ENCODE measurements at places on chromosomes 11 and 22. TPM values are rescaled to one million over a fixed set of nuclear protein-coding genes. Genes with fewer than 3 reads are reported as not detected.

SLC16A8 gene
- not detected for total RNA-seq

ABCC8 gene
- total RNA-seq = 5.1 TPM

SCGB1D4 gene
- total RNA-seq = not detected

TBX10 gene
- total RNA-seq = 12.9 TPM

GRM5 gene
- total RNA-seq = not detected

ADAMTS8 gene
- 0.40 TPM for total RNA-seq

TRIM51 gene
- total RNA-seq = not detected

NEFH gene
- total RNA-seq = 0.12 TPM

PPFIBP2 gene
- 63.5 TPM for total RNA-seq

GP1BB gene
- 0.40 TPM for total RNA-seq

DNA sequence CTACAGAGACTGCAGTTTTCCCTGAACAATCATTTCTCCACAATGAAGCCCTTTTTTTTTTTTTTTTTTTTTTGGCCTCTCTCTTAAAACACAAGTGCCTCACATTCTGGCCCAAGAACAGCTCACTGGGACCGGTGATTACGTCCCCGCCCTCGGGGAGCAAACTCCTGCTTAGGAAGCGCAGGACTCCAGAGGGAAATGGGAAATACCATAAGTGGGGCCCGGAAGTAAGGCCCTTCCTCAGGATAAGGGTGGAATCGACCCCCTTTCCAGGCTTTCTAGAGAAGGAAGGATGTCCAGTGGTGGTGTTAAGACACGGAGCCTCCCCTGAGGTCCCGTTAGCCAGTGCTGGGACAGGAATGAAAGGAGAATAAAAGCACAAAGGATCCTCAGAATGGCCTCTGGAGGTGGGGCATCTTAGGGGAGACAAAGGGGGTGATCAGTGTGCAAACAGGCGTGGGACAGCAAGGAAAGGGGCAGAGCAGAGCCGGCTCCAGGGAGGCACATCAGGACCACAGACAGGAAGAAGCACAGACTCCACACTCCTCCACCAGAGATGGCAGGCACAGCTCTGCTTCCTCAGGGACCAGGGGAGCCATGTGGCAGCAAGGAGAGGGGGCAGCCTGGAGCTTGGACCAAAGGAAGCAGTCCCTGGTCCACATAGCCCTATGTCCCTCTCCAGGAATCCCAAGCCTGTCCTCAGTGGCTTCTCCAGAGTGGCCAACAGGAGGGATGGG is 61.3 kb downstream of the CHST1 start:
- no peak for DNase-seq

DNA sequence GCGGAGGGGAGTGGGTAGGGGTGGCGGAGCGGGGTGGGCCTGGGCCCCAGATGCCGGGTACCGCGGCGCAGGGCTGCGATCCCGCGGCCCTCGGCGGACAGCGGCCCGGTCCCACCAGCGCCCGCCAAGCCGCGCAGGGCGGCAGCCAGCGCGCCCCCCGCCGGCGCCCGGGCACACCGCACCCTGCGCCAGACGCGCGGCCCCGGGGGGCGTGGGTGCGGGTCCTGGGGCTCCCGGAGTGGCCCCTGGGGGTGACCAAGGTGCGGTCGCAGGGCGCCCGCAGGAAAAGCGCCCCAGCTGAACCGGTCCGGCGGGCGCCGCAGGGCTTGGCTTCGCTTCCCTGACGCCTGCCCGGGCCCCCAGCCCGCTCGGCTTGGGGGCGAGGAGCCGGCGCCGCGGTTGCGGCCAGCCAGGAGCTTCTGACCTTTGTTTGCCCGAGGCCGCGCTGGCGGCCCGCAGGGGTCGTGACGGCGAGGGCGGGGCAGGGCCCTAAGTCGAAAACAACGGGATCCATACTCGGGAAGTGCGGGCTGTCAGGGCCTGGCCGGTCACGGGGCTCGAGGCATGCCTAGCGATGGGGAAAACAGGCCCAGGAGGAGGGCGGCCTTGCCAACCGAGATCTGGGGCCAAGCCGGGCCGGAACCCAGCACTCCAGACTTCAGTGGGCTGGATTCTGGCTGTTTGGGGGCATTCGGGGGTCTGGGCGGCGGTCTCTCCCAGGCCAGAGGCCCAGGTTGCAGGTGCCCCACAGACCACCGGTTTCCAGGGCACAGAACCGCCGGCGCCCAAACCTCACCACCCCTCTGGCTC is 581 bp upstream of the AP5B1 start:
- peak; percentile 38 for DNase-seq

GRCh38 chr11:7964873-7965272 is 374 bp downstream of the NLRP10 start:
- no peak for DNase-seq

GRCh38 chr11:75508051-75508561 is 17.6 kb downstream of the GDPD5 start:
- no peak for DNase-seq

DNA sequence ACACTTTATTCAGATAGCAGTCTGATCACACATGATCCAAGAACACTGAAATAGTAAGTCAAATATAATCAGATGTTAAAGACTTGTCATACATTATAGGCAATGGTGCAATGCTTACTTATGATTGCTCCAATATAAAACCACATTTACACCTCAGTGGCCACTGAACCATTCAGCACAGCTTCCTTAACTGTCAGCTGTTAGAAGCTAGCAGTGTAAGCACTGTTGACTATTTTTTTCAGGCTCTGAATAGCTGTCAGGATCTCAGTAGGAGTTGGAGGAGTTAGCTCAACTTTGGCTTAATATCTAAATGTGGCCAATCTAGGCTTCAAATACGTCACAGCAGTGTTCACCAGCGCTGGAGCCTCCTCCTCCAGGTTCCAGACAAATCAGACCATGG is 36.6 kb downstream of the METTL15 start:
- DNase-seq = no peak

DNA sequence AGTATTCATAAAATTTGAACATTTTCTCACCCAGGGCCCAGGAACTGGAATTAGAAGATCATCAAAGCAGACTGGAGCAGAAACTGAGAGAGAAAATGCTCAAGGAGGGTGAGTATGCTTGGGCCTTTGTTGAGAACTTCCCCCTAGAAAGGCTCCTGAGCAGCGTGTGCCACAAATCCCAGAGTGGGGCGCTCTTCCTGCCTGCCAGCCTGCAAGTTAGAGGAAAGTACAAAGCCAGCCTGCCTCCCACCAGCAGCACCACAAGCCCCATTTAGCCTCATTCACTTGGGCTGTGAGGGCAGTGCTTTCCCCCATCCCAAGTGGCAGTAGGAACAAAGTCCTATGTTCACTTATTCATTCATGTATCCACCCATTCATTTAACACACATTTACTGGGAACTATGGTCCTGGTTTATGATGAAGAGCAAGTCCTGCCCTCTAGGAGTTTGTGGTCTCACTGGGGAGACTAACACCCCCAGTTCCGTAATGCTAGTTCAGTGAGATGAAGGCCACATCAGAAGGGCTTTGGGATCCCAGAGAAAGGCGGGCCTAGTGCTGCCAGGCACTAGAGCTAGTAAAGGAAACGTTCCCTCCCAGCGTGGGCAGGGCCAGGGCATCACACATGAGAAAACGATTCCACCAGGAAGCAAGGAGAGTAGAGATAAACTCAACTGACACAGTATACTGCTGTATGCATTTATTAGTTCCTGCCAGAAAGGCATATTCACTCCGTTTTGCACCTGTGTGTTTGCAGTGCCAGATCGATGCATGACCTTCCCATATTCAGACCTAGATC is 22.4 kb upstream of the PARVA start:
- DNase-seq = peak; percentile 72

GRCh38 chr22:41565403-41566054 is 4.7 kb downstream of the CSDC2 start:
- no peak for DNase-seq

DNA sequence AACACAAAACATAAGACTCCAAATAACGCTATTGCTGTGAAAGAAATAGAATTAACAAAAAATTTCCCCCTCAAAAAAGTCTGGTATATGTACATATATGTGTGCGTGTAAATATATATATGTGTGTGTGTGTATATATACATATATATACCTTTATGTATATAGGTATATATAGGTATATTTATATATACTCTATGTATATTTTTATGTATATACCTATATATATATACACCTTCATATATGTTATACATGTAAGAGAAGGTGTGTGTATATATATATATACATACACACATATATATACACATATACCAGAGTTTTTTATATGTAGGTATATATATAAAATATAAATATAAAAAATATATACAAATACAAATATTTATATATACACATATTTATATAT is 199.2 kb downstream of the RAB38 start:
- DNase-seq = no peak

DNA sequence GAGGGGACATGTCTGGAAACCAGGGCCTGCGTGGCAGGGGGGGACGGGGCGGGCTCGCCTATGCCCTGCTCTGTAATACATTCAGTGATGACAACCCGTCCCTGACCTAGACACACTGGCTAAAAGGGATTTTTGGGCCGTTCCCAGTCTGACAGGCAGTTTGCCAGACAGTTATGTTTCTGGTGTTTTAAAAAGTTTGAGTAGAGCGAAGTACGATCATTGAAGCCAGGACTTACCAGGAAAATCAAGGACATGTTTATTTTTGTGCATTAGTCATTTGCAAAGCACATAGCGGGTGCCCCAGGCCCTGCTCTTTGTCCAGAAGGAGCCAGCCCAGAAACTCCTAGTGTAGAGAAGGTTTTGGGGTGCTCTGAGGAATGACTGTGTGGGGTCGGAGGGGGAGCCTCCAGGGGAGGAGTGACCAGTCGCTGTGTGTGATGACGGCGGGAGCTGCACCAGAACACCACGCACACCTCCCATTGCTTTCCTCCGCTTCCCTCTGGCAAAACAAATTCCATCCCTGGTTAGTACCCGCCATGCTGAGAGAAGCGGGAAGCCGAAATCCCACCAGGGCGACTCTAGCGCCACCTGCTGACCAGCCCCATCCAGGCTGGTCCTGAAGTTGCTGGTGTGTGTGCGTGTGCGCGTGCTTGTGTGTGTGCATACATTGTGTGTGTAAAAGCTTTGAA is 50.8 kb downstream of the FBLN1 start:
- peak; percentile 53 for DNase-seq

DNA sequence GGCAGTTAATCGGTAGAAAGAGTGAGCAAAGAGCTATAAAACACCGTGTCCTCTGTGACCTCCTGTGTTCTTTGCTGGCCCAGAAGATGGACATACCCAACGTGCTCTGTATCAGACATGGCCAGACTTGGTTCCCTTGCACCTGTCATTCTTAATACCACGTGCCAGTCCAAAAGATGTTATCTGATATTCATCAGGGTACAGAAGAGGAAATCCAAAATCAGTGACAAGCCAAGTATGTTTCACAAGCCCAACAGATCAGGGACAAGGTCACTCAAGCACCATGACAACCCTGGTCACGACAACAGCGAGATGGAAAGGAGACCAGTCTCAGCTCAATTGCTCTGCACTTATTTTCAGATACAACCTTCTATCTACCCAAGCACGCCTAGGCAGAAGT is 3.4 kb downstream of the LRP4 start:
- no peak for DNase-seq

DNA sequence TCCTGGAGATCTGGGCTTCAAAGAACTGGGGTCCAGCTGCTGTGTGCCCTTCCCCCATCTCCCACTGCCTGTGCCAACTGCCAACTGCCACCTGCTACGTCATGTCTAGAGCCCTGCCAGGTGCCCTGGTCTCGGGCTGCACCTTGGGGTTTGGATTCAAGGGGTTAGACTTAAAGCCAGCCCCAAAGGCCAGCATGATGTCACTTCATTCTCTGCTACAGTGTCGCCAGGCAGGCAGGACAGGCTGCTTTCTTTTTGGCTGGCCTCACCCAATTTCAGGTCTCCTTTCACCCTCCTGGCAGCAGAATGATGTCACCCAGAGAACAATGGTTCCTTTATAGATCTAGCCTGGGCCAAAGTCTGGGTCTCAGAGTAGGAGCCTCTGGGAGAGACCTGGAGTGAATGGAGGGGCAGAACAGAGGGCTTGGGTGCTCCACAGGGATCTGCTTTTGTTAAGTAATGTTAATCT is 79.5 kb upstream of the CRYBB3 start:
- DNase-seq = peak; percentile 76

GRCh38 chr22:37260901-37261336 is 16.9 kb upstream of the RAC2 start:
- peak; percentile 68 for DNase-seq

Data from left colon (tissue), 2 donors.